ENCODE measurements at places on chromosomes 3 and 15. TPM values are rescaled to one million over a fixed set of nuclear protein-coding genes. Genes with fewer than 3 reads are reported as not detected.
A peak's percentile ranks its signal among the peaks of the same experiment; 100 is the strongest.

The MAP3K13 gene
- 18.8 TPM for total RNA-seq

The ZKSCAN7 gene
- total RNA-seq: 2.2 TPM

The TRIM71 gene
- not detected for total RNA-seq

The TMEM207 gene
- total RNA-seq: not detected

The USF3 gene
- total RNA-seq: 34.6 TPM

The SNRPN gene
- 42.1 TPM for total RNA-seq

The PARP15 gene
- total RNA-seq: 0.26 TPM

The AP3B2 gene
- total RNA-seq: 2.5 TPM

The CDCP1 gene
- total RNA-seq: 78.3 TPM

The COL6A6 gene
- 0.38 TPM for total RNA-seq

The NEK10 gene
- 3.0 TPM for total RNA-seq

The EXD1 gene
- not detected for total RNA-seq

The CCRL2 gene
- 1.2 TPM for total RNA-seq

The WDR82 gene
- 46.7 TPM for total RNA-seq

The CLRN1 gene
- not detected for total RNA-seq

The TRPM1 gene
- 15.2 TPM for total RNA-seq

The BSN gene
- total RNA-seq: 0.16 TPM

The FILIP1L gene
- total RNA-seq: 15.3 TPM

The SCN11A gene
- 0.11 TPM for total RNA-seq

The SLC7A14 gene
- total RNA-seq: not detected

The TMCO5A gene
- total RNA-seq: not detected

The AAGAB gene
- total RNA-seq: 18.6 TPM

DNA sequence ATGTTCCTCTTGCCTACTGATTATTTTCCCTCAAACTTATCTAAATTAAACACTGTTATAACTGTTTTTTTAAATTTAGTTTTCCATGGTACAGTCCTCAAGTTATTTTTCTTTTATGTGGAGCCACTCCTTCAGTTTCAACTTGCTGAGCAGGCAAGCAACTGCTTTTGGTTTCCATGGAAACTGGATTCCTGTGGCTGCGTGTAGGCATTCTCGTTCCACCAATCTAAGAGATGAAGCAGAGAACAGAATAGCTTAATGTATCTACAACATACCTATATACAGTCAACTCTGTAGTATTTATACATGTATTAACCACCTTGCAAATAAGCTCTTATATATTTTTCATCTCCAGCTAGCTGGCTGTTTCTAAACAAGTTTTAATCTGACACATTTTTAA is 25.8 kb upstream of the ANXA2 start:
- DNase-seq: no peak

- no peak for DNase-seq
Measured at GRCh38 chr3:8486936-8487335, 14.7 kb upstream of the LMCD1 start.

DNA sequence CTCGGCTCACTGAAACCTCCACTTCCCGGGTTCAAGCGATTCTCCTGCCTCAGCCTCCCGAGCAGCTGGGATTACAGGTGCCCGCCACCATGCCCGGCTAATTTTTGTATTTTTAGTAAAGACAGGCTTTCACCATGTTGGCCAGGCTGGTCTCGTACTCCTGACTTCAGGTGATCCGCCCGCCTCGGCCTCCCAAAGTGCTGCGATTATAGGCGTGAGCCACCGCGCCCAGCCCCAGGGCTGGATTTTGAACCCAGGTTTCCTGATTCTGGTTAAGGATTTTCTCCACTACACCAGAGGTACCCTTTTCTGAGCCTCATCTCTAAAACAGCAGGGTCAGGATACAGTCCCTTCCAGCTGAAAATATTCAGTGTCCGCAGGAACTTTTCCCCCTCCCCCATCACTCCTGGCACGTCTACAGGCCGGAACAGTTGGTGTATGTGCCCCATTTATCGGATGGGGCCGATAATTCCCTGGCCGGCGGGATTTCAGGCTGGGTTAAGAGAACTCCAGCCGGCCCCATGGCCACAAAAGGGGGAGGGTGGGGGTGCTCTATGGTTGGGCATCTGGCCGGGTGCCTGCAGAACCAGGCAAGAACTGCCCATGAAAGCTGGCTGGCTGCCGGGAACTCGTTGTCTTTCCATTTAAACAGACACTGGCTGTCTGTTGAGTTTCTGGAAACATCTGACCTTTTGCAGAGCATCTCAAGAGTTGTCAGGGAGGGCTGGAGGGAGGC is 26.8 kb upstream of the SEMA4B start:
- peak; percentile 88 for DNase-seq

GRCh38 chr3:178451799-178452198 is 84.4 kb upstream of the KCNMB2 start:
- no peak for DNase-seq

GRCh38 chr3:48561045-48561736 is 2.4 kb downstream of the UCN2 start:
- no peak for DNase-seq

DNA sequence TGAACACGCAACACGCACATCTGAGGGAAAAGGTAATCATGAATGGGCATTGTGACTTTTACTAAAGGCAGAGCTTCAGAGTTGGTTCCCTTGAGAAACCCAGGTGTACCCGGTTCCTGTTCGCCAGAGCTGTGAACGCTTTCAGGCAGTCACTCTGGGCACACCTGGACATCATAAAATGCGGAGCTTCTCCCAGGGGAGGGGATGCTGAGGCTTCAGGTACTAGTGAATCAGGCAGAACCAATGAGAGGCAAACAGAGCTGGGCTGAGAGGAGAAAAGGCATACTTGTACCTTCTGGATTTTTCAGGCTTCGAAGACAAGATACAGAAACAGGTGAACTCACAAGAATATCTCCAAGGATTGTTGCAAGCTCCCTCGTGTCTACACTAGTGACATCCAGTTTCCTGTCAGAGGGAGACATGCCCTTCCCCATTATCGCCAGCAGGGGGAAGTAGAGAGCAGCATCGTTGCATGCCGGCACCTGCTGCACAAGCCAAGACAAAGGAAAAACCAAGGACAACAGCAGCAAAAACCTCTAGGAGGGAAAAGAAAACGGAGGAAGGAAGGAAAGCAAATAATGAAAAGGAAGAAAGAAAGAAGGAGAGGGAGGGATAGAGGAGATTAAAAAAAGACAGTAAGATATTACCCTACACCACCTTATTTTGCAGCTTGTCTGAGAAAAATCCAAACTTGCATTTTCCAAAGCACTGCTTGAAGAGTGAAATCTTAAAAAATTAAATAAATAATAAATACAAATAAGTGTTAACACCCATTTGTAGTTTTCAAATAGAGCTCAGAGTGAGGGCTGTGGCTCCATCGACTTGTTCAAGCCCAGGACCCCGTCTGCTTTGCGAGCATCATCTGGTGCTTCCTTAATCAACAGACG is 2.0 kb downstream of the AHSG start:
- peak; percentile 74 for DNase-seq

- no peak for DNase-seq
Measured at GRCh38 chr3:26683902-26684301, 61.3 kb downstream of the LRRC3B start.

- DNase-seq: no peak
Measured at GRCh38 chr3:15982667-15983196, 185.0 kb upstream of the ANKRD28 start.

GRCh38 chr3:9779721-9780457 is 10.1 kb upstream of the CAMK1 start:
- no peak for DNase-seq

- no peak for DNase-seq
Measured at GRCh38 chr3:188553569-188553968, 399.6 kb downstream of the LPP start.

DNA sequence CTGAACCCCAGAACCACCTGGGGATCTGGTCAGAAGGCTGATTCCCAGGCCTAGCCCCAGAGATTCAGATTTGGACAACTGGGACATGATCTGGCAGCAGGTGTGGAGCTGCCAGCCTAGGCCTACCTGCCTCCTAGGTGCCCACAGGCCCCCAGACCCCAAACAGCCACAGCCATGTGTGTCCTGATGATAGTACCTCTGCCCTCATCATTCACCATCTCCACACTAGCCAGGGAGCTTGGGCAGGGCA is 34.7 kb downstream of the HMCES start:
- peak; percentile 61 for DNase-seq

DNA sequence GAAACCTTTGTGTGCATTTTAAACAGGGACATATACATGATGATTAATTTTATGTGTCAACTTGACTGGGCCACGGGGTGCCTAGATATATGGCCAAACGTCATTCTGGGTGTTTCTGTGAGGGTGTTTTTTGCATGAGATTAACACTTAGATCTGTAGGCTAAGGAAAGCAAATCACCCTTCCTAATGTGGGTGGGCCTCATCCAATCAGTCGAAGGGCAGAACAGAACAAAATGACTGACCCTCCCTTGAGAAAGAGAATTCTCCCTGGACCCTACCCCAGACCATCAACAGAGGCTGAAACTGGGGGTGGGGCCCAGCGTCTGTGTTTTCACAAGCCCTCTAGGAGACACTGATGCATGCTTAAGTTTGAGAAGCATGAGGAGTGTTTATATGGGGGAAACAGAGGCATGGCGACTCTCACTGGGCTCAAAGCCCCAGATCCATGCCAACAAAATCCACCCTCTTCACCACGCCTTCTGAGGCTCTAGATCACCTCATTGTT is 56.2 kb downstream of the ITGA11 start:
- DNase-seq: peak; percentile 64

- DNase-seq: no peak
Measured at GRCh38 chr3:71983694-71984093, 198.7 kb upstream of the PROK2 start.

GRCh38 chr15:83890587-83890986 is 236.7 kb downstream of the ADAMTSL3 start:
- no peak for DNase-seq

- DNase-seq: peak; percentile 62
Measured at GRCh38 chr3:185645596-185646381, 59.7 kb downstream of the SENP2 start.

GRCh38 chr15:101559952-101560351 is 70.4 kb upstream of the PCSK6 start:
- DNase-seq: no peak

DNA sequence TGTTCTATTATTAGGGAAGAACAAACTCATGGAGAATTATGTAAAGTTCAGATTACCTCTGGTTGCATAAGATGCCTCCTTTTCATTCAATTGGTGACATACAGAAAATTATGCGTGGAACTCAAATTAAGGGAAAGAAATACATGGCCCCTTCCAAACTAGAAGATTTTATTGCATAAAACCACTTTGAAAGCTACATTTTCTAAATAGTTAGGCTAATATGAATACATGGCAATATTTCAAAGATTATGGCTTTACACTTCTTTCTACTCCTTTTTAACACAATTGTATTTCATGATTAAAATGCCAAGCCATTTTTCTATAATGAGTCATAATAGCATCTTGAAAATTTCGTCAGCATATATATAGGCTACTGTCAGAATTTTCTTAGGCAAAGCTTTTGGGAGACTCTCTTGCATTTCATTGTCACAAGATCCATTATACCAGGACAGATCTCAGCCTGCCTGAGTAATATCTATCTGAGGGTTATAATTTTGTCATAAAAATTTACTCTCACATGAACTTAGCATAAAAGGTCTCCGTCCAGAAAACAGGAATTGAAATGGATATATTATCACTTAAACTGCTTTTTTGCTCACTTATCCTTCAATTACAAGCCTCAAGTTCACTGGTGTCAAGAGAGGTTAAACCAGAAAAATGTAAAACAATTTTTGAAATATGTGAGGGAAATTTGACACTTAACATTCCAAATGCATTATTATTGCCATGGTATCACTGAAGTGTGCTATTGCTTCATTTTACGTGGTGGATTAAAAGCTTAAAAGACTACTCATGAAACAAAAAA is 37.1 kb downstream of the CPA3 start:
- DNase-seq: no peak

- no peak for DNase-seq
Measured at GRCh38 chr15:80480171-80480811, 76.1 kb downstream of the ARNT2 start.

DNA sequence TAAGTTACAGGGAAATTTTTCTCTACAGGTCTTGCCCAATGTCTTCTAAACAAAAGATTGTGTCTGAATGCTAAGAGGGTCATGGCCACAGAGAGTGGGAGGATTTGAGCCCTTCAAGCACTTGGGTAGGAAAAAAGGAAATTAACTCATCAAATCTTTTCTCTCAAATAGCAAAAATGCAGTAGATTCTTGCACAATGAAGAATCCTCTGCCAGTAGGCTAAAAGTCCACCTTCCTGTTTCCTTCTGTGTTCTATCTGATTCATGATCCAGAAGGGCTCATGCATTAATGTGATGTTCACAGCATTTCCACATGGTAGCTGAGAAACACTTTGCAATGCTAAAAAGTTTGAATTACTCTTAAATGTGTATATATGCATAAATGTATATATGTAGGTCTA is 177.1 kb downstream of the CD47 start:
- no peak for DNase-seq

GRCh38 chr15:45106002-45106790 is 7.8 kb downstream of the DUOX2 start:
- no peak for DNase-seq

DNA sequence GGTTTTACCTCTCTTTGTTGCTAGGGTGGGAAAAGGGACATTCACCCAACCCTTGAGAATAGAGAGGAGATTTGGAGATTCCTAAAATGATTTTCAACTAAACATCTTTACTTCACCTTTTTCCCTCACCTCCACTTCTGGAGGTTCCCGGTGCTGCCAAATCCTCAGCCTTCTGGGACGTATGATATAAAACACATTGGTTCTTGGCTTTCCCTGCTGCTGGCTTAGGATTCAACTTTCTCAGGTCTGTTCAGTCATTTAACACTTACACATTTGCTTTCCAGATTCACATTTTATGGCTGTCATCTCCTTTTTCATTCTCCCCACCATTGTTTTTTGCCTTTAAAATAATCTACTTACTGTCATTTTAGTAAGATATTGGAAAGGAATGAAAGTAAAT is 106.6 kb downstream of the PIK3R4 start:
- no peak for DNase-seq

DNA sequence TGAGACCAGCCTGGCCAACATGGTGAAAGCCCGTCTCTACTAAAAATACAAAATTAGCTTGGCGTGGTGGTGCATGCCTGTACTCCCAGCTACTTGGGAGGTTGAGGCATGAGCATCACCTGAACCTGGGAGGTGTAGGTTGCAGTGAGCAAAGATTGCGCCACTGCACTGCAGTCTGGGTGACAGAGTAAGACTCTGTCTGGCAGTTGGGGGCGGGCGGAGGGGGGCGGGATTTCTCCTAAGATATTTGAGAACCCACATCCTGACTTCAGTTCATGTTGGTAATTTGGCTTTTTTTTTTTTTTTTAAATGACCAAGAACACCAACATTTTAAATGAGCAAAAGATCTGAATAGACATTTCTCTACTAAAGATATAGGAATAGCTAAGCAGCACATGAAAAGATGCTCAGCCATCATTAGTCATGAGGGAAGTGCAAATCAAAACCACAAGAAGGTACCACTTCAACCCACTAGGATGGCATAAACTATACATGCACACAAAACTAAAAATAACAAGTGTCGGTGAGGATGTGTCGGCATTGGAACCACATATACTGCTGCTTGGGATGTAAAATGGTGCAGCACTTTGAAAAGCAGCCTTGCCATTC is 75.6 kb upstream of the LMOD3 start:
- DNase-seq: no peak

- DNase-seq: no peak
Measured at GRCh38 chr3:168040607-168041208, 55.0 kb downstream of the GOLIM4 start.

GRCh38 chr3:118782755-118783202 is 251.9 kb downstream of the IGSF11 start:
- DNase-seq: no peak

GRCh38 chr3:64088408-64089205 is 65.3 kb upstream of the PSMD6 start:
- no peak for DNase-seq
